GM13977 (cell line): ENCODE measurements at places on chromosomes 7 and 10.

GRCh38 chr10:45253183-45253914, 62.1 kb downstream of the OR13A1 start:
- DNase-seq, result peak; percentile 36

- DNase-seq, result no peak
Measured at GRCh38 chr10:79060641-79061255, 8.0 kb upstream of the ZMIZ1 start.

- DNase-seq, result no peak
Measured at GRCh38 chr10:78868861-78869260, 199.9 kb upstream of the ZMIZ1 start.

- DNase-seq, result peak; percentile 75
Measured at GRCh38 chr10:124641282-124642087, 102.7 kb downstream of the FAM53B start.

DNA sequence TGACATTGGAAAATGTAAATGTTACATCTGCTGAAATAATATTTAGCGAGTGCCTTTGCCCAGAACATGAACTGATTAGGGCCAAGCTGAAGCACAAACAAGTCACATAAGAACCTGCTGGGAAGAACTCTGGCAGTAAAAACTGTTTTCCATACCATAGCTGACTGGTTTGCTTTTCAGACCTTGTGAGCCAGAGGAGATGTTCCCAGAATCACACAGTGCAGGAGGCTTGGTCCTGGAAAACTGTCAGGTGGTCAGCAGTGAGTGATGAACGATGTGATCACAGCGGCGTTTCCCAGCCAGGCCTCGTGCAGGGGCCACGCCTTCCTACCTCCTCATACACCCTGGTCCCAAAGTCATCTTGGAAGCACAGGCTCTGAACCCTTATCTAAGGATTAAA, 164.2 kb upstream of the EEPD1 start:
- DNase-seq, result no peak

- no peak for DNase-seq
Measured at GRCh38 chr7:124722292-124722691, 43.3 kb downstream of the GPR37 start.

DNA sequence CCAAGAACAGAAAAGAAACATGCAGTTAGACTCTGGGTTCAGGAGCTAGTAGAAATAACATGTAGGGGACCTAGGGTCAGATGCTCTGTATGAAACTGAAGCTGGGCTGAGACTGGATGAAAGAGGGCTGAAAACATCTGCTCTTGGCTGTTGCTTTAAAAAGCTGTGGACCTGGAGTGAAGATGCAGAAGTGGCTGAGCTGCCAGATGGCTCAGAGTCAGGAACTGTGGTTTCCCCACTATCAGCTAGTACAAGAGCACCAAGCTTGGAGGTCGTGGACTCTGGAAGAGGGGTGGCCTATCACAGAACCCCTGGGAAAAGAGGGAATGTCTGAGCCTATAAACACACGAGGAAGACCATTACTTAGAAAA, 5.9 kb downstream of the ADK start:
- DNase-seq, result no peak

DNA sequence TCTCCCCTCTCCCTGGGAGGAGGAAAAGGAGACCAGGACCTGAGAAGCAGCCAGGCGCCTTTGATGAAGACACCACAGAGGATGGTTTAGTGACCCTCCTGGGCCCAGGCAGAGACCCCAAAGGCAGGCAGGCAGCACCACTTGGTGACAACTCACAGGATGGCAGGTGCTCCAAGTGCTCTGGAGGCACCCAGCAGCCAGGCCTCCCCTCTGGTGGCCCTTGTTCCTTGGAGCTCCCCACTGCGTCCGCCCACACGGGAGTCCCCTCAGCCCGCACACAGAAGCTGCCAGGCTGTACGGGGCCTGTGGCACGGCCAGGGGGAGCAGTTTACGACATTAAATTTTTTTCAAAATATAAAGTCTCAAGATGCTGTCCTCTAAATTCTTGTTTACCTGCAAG, 607.1 kb upstream of the FOXK1 start:
- no peak for DNase-seq

GRCh38 chr10:125482637-125483036, 200.3 kb downstream of the TEX36 start:
- no peak for DNase-seq

- DNase-seq, result no peak
Measured at GRCh38 chr10:1128115-1128514, 71.9 kb downstream of the WDR37 start.

DNA sequence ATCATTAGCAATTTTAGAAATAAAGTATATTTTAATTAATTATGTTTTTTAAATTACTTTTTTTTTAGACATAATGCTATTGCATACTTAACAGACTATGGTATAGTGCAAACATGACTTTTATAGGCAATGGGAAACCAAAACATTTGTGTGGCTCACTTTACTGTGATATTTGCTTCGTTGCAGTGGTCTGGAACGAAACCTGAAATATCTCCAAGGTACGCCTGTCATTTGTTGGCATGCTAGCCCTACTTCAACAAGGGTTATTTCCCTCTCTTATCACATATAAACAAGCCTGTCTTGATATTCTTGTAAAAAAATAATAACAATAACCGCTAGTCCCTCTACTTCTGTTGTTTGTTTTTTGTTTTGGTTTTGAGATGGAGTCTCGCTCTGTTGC, 74.2 kb downstream of the TYW1B start:
- no peak for DNase-seq

GRCh38 chr7:123348690-123349089, 148.9 kb upstream of the SLC13A1 start:
- DNase-seq, result no peak

- DNase-seq, result no peak
Measured at GRCh38 chr10:129712000-129712399, 245.0 kb downstream of the MGMT start.

GRCh38 chr7:147413557-147413870, 1177.1 kb upstream of the C7orf33 start:
- no peak for DNase-seq

GRCh38 chr10:128622706-128623105, 496.5 kb upstream of the MKI67 start:
- DNase-seq, result no peak

DNA sequence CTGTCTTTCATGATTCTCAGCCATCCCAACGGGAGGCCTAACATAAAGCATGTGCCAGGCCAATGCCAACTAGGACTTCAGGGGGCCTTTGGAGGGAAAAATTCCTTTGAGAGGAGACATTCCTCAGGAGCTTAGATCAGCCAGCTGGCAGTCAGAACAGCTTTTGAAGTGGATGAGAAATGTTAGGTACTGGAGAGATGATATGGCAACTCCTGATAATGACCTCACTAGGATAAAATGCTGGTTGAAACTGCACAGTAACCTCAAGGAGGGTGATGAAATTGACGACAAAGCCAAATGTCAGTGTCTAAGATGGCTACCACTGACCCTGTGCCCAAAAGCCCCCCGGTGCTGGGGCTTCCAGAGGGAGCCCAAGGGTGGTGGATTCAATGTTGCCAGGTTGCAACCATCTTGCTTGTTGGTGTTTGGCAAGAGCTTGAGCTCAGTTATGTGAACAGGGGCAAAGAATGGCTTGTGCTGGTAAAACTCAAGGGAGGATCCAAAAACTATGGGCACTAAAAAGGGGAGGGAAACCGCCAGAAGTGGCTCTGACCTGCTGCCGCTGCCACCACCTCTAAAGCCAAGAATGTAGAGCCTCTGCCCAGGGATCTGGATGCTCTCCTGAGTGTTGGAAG, 121.2 kb downstream of the UBE2H start:
- no peak for DNase-seq

DNA sequence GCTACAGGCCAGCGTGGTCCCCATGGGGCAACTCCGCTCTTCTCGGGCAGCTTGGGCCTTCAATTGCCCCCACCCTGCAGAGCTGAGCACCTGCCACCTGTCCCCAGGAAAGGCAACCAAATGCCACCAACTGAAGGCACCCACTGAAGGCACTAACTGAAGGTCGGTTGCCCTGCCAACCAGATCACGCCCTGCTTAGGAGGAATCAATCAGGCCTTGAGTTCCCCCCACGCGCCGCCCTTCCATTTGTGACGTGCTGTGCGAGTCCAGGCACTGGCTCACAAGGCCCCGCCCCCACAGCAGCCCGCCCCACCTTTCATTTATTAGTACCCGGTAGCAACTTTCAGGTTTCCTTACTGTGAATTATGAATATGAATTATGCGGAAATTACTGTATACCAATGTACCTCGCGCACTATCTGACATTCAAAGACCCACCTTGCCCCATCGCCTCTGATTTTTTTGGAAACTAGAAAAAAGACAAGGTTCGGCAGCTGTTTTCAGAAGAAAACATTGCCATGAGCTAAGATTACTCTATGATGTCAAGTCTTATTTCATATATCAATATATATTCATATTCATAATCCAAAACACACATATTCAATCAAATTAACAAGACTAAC, 83.6 kb upstream of the ABI1 start:
- no peak for DNase-seq

DNA sequence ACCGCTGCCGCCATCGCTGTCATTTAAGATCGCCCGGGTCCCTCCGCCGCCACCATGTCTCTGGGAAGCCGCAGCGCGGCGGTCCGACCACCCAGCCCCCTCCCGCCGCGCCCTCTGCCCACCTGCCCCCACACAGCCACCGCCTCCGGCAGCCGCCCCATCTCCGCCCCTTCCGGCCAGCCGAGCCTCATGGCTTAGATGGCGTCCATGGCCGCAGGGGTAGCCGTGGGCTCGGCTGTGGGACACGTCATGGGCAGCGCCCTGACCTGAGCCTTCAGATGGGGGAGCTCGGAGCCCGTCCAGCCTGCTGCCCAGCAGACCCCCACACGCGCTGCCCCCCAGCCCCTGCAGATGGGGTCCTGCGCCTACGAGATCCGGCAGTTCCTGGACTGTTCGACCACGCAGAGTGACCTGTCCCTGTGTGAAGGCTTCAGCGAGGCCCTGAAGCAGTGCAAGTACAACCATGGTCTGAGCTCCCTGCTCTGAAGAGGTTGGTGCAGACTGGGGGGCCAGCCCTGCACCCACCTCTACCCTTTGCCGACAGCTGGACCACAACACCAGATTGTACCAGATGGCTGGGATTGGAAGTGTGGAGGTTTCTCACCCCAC, 38.0 kb upstream of the TARP start:
- peak; percentile 56 for DNase-seq

GRCh38 chr10:110226543-110226925, 19.1 kb downstream of the MXI1 start:
- DNase-seq, result peak; percentile 91

DNA sequence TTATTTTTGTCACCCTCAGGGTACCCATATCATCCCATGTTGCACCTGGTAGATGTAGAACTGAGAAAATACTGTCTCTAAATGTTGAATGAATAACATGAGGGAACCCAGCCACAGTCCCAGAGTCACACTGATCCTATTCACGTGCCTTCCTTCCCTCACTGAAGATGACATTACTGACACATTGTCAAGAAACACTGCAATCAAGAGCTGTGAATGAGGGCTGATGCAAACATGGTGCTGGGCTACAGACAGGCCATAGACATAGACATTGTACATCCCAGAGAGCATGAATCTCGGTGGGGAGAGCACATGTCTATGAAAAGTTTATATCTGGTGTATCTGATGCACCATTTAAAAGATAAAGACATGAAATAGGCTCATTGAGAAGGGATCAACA, 9.8 kb downstream of the SLC13A4 start:
- no peak for DNase-seq

GRCh38 chr10:96637709-96638108, 50.9 kb upstream of the TM9SF3 start:
- no peak for DNase-seq

DNA sequence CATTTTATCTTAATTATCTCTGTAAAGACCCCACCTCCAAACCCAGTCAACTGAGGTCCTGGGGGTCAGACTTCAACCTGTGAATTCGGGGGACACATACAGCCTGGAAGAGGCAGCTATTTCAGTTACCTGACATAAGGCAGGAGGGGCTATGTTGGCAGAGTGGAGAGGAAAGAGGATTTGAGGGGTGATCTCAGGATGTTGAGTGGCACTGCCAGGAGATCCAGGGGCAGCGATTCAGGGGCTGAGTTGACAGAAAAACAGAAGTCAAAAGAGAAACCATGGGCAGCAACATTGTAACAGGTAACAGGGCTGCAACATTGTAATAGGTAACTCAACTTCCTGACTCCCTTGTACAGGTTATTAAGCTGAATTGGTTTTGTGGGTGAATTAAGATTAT, 162.6 kb downstream of the ADARB2 start:
- no peak for DNase-seq

- DNase-seq, result no peak
Measured at GRCh38 chr7:47546171-47546570, 35.7 kb downstream of the TNS3 start.

DNA sequence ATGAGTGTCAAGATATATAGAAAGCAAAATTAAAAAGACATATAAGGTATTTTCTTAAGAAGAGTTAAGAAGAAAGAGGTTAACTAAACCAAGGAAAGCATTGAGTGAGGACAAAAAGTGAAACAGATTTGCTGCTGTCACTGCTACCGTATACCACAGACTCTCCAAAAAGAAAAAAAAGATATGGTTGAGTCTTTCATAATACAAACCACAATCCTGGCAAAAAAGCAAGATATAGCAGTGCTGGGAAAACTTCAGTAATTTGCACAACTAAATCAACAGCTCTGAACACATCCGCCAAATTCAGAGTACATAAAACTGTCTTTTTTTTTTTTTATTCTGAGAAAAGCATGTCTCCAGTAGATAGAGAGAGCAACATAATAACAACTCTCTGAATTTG, 114.7 kb downstream of the ETV1 start:
- no peak for DNase-seq

DNA sequence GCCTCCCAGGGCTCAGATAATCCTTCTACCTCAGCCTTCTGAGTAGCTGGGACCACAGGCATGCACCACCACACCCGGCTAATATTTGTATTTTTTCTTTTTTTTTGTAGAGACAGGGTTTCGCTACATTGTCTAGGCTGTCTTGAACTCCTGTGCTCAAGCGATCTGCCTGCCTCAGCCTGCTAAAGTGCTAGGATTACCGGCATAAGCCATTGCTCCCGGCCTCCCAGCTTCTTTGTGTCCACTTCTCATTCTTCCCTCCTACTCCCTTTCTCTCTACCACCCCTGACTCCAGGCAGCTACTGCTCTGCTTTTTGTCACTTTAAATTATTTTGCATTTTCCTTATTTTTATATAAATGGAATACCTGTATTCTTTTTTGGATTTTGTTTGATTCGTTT, 83.4 kb downstream of the PALS2 start:
- DNase-seq, result no peak

DNA sequence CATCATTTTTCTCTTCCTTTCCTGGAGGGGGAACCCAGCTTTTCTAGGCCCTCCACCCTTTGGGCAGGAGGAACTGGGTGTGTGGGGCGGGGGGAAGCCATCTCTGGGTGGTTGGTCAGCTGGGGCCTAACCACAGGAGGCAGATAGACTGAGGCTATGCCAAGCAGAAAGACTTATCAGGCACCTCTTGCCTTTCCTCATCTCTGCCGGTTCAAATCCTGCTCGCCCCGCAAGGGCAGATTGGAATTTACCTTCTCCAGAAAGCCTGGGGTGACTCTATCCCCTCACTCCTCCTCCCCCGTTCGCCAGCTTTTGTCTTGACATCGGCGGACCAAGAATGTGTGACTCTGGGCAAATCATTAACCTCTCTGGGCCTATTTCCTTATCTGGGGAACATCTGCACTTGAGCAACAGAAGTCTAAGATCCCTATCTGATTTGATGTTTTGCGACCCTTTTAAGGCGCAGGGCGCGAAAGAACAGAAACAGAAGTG, 584 bp upstream of the GARS1 start:
- DNase-seq, result peak; percentile 60
